ENCODE measurements at places on chromosomes 7 and 10.
A peak's percentile ranks its signal among the peaks of the same experiment; 100 is the strongest.

GRCh38 chr7:322111-322671 is 32.2 kb downstream of the FOXL3 start:
- DNase-seq: peak; percentile 77

GRCh38 chr10:61140765-61141392 is 196.9 kb upstream of the RHOBTB1 start:
- DNase-seq: peak; percentile 18

DNA sequence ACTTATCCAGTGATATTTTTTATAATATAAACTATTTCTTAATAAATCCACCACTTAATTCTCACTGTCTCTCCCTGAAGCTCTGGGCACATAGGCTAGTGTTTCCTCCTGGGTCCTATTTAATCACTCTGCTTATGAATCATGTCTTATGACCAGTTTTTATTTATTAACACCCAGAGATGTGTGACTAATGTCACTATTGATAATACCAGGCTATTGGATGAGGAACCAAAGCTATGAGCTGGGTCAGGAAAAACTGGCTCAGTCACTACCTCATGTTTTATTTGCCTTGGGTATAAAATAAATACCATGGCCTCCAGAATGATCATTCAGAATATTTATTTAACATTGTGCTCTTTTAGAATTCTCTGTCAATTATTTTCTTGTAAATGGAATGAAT is 5.2 kb downstream of the SEMA3E start:
- DNase-seq: no peak

- DNase-seq: no peak
Observed at GRCh38 chr10:124602646-124603365, 141.2 kb downstream of the LHPP start.

- peak; percentile 37 for DNase-seq
Observed at GRCh38 chr10:13102002-13102794, 2.2 kb downstream of the OPTN start.

DNA sequence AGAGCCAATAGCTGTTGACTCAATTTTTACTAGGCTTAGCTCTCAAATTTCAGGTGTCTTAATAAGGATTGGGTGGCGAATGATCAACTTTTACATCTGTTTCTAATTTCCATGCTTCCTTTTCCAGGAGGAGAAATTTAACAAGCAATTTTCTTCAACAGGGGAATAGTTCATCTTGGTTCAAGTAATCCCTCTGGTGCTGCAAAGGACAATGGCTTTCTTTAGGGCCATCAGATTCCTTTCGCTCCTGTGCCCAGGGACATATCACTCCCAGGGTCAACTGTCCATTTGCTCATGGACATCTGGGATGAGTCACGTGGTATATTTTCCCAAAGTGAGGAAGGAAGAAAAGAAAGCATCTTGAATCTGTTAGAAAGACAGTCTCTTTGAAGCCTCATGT is 313.3 kb downstream of the FRMD4A start:
- DNase-seq: no peak

GRCh38 chr10:29522061-29522855 is 112.5 kb downstream of the SVIL start:
- no peak for DNase-seq

- no peak for DNase-seq
Observed at GRCh38 chr7:36278069-36278619, 111.5 kb upstream of the ANLN start.

- DNase-seq: no peak
Observed at GRCh38 chr7:159035571-159036073, 109.0 kb downstream of the VIPR2 start.

GRCh38 chr7:97871659-97872024 is 566 bp downstream of the ASNS start:
- peak; percentile 60 for DNase-seq

GRCh38 chr7:108007762-108008161 is 4.8 kb upstream of the LAMB1 start:
- no peak for DNase-seq

- DNase-seq: no peak
Observed at GRCh38 chr10:60110739-60111138, 204.4 kb upstream of the CCDC6 start.

DNA sequence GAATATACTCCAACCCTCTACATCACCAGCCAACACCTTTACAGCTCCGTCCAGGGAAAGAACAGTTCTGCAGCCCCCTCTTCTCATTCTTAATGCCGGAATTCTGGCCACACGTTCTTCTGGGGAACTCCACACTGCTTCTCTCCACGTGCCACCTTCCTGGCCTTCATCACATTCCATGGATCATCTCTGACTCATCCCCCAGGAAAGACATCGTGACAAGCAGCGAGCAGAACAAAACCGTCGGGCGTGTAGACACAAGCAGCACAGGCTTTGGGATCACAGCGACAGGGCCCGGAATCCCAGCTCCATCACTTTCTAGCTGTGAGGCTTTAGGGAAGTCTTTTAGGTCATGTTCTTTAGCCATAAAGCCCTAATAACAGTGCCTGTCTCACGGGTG is 590.3 kb upstream of the FOXK1 start:
- no peak for DNase-seq

- DNase-seq: no peak
Observed at GRCh38 chr7:151491859-151492258, 27.8 kb downstream of the RHEB start.

DNA sequence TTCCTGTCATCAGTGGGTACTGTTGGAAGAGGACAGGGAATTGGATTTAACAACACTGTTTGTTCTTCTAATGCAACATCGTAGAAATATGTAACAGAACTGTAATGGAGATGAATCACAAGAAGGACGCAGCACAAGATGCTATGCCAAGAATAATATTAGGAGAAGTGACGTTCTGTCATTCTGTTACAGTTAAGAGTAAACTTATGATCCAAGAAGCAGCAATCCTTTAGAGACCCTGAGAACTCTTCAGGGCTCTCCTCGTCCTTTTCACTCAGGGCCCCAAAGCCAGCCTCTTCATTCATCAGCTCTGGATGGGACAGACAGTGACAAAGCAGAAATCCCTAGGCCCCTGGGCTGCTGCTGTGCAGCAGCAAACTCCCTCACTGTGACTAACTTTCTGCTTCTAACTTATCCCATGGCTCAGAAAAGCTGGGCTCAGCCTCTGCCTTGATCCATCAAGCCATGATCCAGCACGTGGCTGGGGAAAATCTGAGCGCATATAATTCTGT is 8.7 kb upstream of the IL6 start:
- no peak for DNase-seq

DNA sequence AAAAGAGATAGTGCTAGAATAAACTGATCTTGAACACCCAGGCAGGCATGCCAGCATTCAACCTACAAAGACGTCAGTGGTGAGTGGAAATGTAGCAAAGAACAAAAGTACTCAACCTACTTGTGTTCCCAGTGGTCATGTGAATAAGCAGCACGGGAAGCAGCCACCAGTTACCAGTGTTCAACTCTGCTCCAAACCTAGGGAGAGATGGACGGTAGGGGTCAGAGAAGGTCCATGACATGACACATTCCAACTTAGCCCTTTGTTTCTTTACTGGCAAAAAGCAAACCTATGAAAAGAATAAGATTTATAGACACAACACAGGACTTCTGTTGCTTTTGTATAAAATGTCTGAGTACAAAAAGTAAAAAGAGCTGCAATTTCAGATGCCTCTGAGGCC is 511.4 kb downstream of the XPNPEP1 start:
- no peak for DNase-seq

GRCh38 chr7:50267525-50268041 is 36.9 kb upstream of the IKZF1 start:
- no peak for DNase-seq

DNA sequence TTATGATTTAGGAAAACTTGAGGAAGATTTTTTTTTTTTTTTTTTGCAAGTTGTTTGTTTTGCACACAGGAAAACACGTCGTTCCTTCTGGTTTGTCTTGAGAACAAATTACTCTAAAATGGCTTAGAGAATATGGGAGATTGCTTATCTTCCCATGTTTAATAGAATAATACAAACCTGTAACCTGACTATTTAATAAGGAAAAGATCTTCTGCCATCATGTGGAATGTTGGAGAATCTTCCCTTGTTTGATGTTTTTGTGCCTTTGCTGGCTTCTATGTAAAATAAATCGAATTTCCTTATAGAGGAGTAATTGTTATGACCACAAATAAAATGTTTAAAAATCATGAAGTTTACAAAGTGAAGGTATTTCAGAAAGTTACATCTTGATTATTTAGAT is 818.8 kb downstream of the GATA3 start:
- no peak for DNase-seq

DNA sequence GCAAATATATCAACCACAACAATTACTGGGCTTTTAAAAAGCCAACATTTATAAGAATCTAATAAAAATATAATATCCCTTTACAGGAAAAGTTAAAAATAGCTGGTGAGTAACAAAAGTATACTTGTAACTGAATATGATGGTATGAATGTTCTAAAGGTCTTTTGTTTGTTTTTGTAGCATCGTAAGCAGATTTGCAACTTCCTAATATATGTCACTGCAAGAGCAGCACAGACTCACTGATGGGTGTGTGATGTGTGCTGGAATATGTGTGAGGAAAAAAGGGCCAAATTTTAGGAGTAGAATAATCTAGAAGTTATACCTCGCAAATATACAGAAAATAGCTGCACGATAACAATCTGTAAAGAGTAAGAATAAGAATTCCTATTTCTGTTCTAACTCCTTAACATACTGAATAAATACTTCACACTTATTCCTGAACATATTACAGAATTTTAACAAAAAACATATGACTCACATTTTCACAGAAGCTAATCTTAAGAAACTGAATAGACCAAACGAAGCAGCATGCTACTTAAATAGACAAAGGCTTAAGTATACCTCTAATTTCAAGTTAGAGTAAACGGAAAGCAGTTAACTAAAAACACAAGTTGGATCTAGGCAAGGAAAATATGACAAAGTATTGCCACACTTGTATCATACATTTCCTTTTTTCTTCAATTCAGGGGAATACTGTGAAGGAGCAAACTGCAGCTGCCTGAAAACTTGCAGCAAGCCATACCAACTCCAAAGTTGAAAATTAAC is 9.6 kb downstream of the ETV1 start:
- DNase-seq: no peak

GRCh38 chr10:97300980-97301379 is 8.5 kb upstream of the ARHGAP19 start:
- no peak for DNase-seq

- no peak for DNase-seq
Observed at GRCh38 chr7:36232971-36233550, 80.0 kb downstream of the EEPD1 start.

DNA sequence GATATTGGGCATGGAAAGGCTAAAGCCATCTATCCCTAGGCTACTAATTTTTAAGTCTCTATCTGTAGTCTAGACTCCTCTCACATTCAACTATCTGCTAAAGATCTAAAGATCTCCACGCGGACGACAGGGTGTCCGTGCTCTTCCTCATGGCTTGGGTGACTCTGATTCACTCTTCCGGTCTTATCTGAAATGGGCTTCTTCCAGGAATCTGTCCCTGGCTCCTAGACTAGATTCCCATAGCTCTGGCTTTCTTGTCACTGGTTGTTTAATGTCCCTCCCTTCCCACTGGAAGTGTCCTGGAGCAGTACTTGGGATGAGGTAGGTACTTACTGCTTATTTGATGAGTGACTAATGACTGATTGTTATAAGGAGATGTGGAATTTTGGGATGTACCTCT is 62.0 kb upstream of the PODXL start:
- DNase-seq: no peak
